ENCODE measurements at places on chromosomes 6 and 20.
A peak's percentile ranks its signal among the peaks of the same experiment; 100 is the strongest.

DNA sequence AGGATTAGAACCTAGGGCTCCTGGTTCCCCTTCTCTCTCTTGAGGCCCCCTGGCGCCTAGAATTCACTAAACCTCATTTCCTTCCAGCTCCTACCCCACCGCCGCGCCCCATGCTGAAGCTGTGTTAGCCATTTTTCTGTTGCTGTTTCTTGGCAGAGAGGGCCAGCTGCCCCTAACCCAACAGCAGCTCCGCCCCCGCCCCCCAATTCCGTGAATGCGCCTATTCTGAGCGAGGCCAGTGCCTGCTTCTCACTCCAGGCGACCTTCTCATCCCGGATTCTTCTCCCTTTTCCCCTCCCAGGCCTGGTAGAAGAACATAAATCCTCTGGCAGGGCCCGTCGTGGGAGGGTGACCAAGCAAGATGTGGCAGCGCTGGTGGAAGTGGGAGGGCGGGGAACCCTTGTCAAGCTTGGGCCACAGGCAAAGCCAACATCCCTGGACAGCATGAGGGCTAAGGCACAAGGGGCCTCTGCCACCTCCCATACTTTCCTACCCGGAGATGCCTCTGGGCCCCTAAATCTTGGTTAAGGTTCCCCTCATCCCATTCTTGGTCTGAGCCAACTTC lies 518 bp downstream of the RBPJL start:
- DNase-seq = no peak

GRCh38 chr6:97438011-97438671 lies 155.1 kb upstream of the MMS22L start:
- no peak for DNase-seq

DNA sequence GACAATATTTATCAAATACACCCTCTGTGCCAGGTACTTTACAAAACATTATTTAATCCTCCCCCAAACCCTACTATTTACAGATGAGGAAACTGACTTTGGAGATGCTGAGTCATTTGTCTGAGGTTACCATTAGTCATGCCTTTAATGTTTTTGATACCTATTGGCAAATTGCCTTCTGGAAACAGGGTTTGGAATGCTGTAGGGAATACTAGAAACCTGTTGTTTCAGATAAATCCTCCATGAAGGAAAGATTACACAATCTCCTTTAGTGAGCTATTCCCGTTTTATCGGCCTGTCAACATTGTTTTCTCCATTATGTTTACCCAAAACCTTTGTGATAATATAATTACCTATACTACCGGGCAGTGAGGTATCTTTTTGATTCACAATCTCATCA lies 93.6 kb upstream of the ADGRF1 start:
- DNase-seq = no peak

GRCh38 chr20:41064377-41064776 lies 35.8 kb downstream of the TOP1 start:
- DNase-seq = no peak

DNA sequence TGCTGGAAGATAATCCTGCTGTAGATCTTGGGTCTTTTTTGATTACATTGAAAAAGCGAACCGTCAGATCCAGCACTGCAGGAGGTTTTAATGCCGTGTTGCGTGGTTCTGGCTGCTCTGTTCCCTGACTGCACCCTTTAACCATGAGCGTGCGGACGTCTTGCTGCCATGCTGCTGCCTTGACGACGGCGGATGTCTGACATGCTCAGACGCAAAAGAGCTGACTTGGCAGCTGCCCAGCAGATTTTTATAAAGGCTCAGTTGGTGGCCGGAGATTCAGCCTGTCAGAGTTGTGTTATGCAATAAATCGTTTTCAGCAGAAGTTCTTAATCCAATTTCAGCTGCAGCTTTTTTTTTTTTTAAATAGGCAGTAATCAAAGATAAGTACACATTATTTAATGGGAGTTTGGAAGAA lies 119.4 kb downstream of the JARID2 start:
- peak; percentile 42 for DNase-seq

GRCh38 chr20:55592866-55593265 lies 412.5 kb downstream of the CBLN4 start:
- DNase-seq = no peak

- DNase-seq = no peak
Observed at GRCh38 chr20:10022625-10023024, 12.2 kb upstream of the ANKEF1 start.

DNA sequence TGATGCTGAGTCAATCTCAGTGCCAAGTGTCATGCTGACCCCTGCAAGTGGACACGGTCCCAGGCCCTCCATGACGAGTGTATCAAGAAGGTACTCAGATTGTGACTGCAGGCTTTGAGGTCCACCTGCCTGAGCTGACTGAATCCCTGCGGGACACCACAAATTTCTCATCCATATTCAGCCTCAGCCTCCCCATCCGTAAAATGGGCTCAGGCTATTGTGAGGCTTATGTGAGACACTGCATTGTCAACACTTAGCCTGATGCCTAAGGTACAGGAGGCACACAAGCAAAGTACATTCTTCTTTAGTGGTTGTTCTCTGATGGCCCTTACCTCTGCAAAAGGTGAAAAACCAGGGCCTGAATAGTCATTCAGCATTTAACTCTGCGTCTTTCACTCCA lies 70.4 kb upstream of the NFATC2 start:
- DNase-seq = no peak

DNA sequence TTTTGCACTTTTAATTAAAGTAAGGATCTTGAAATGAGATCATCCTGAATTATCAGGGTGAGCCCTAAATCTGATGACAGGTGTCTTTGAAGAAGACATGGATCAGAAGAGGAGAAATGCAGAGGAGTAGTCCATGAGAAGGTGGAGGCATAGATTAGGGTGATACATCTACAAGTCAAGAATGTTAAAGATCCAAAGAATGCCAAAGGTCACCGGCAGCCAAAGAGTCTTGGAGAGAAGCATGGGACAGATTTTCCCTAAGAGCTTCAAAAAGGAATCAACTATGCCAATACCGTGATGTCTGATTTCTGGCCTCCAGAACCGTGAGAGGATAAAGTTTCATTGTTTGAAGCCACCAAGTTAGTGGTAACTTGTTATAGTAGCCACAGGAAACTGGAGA lies 59.0 kb upstream of the THEMIS start:
- DNase-seq = no peak

DNA sequence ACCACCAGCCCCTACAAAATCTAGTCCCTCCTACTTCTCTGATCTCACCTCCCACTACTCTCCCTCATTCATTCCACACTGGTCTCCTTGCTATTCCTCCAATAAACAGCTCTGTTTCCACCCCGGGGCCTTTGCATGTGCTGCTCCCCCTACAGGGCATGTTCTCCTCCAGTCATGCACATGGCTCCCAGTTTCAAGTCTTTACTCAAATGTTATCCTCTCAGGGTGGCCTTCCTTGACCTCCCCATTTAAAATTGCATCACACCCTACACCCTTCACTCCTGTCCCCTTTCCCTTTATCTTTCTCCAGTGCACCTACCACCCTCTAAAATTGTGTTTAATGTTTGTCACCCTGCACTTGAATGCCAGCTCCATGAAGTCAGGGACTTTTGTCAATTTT lies 174.5 kb downstream of the MRPL14 start:
- DNase-seq = peak; percentile 33

GRCh38 chr6:6699741-6700367 lies 111.3 kb downstream of the LY86 start:
- no peak for DNase-seq

- no peak for DNase-seq
Observed at GRCh38 chr6:34146021-34146782, at the start of gene GRM4. Gene GRM4, minus strand, starts transcription at chr6:34146087. Its CDS starts 12,591 bp downstream, at chr6:34133496.

DNA sequence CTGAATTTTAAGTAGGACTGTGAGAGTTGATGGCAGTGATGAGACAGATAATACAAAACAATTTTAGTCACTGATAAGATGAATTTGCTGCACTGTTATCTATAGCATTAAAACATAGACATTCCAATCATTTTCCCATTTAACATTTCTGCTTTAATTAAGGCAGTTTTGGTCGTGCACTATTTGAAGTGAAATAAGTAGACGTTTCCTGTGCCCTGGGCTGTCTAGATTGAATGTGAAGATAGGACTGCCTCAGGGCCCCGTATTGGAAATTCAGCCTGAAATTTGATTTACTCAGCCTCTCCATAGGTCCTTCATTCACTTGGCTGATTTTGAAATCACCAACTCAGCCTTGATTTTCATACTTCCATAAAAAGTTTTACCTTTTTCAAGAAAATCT lies 48.3 kb downstream of the ARID1B start:
- DNase-seq = no peak

DNA sequence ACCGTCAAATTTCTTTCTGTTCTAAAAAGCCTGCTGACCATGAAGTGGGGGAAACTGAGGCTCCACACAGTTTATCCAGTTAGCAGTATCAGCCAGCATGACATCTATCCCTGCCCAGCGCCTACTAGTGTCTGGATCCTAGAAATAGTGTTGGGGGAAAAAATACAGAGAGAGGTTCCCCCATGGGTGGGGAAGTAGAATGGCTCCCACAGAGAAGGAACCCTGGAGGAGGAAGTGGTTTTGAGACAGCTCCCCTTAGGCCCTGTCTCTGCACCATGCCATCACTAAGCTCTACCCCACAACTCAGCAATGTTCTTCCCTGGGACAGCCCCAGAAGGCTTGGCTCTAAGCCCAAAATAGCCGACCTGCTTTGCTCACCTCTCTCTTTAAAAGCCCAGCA lies 153.4 kb downstream of the MBOAT1 start:
- DNase-seq = no peak

DNA sequence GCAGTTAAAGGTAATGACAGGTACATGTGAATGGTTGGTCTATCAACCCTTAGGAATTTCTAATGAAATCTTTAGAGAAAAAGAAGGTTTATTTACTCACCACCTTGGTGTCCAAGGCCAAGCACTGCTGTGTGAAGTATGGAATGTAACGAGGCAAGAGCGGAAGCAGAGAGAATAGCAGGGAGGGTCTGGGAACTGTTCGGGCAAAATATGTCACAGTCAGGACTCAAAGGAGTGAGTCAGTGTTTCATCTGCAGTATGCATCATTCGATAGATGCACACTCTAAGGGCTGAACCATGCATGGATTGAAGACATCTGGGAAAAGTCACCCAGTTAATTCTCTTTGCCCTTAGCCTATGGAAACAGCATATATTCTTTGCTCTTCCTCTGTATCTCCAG lies 33.2 kb downstream of the ADGRF5 start:
- DNase-seq = no peak

- no peak for DNase-seq
Observed at GRCh38 chr20:48898210-48898609, 23.3 kb upstream of the ARFGEF2 start.

All from activated T-cell treated with anti-CD3 and anti-CD28 coated beads, Interleukin-2, amount 50 U/mL, for 48 hours (primary cell).